Cerebellar cortex (tissue), 1 donor: ENCODE measurements at places on chromosomes 12 and 14.

- DNase-seq, result no peak
Measured at GRCh38 chr14:52267501-52268278, at the start of gene PTGDR. PTGDR (plus strand) TSS chr14:52267698; CDS start chr14:52267815, 117 bp downstream.

GRCh38 chr12:40502322-40502721 lies 189.9 kb upstream of the CNTN1 start:
- no peak for DNase-seq

DNA sequence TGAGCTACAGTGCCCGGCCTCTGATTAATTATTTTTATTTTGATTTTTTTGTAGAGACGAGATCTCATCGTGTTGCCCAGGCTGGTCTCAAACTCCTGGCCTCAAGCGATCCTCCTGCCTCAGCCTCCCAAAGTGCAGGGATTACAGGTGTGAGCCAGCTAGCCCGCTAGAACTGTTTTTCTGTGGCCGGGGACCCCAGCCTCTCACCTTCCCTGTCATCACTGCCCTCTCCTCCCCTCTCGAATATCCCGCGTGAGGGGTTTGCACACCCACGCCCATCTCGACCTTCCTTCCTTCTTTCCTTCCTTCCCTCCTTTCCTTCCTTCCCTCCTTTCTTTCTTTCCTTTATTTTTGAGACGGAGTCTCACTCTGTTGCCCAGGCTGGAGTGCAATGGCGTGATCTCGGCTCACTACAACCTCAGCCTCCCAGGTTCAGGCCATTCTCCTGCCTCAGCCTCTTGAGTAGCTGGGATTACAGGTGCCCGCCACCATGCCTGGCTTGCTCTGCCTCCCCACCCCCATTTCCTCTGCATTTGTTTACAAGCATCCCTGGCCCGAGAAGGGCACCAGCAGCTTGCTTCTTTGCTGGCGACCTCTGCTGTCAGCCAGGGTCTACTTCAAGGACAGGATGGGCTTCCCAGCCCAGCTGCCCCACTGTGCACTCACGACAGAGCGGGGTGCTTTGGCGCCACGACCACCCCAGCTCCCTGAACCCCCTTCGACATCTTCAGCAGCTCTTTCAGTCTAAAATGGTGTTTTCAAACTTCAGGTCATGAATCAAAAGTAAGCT lies 4.3 kb upstream of the TRAF3 start:
- DNase-seq, result no peak

DNA sequence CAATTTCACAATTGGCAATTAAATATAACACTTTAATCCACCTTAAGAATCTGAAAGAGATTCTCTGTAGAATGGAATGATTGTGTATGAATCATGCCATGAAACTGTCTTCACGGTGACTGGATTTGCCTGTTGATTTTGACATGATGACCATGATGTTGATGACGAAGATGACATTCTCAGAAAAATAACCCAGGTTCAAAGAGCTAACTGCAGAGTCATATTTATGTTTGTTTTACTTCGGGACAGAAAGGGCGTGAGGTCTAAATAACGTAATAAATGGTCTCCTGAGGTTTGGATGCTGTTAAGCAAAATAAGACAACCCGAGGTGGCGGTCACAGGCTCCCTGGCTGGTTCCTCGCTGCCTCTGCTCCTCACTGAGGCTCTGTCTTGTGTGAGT lies 532.0 kb downstream of the TMEM121 start:
- DNase-seq, result no peak

- DNase-seq, result no peak
Measured at GRCh38 chr12:56061982-56062381, 18.0 kb upstream of the ERBB3 start.

DNA sequence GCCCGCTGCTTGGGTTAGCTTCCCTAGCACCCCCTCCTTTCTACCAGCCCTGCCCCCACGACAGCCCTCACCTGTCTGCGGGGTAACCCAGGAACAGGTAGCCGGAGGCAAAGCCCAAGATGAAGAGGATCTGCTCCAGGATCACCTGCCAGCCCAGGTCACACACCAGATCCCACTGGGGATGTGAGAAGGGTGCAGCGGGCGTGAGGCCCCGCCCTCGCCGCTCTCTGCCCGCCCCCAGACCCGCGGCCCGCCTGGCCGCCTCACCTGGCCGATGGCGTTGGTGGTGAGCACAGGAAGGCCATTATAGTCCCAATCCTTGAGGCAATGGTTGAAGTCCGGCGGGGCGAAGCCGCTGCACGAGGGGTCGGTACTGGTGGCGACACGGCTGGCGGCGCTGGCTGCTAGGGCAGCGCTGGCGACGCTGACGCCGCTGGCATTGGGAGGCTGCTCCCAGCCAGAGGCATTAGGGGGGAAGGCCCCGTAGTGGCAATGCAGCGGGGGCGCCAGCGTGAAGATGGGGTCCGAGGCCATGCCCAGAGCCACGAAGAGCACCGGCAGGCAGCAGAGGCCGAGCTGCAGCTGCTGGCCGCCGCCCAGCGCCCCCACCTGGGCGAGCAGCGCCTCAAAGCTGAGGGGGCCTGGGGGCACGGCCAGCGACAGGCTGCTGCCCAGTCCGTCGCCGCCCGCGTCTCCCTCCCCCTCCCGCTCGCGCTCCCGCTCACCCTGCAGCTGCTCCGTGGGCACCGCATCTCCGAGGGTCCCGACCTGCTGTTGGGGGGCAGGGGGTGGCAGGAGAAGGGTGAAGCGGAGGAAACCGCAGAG lies 794 bp downstream of the SLC22A17 start:
- peak; percentile 35 for DNase-seq

DNA sequence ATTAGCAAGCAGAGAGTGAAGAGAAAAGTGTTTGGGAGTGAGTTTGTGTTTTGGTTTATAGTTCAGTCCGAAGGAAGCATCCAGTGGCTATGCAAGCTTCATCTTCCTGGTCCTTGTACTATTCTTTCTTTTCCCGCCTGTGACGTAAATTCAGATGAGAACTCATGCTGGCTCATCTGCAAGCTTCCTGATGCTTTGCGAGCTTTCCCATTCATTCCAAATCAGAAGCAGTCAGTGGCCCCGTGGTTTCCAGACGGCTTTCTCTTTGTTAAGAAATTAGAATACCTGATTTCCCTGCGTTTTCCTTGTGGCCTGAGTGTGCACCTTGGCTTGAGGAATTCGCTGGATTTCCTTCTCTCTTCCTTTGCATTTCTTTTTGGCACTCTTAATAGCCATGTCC lies 89.5 kb downstream of the TESC start:
- no peak for DNase-seq

- no peak for DNase-seq
Measured at GRCh38 chr14:65003394-65003793, 16.7 kb downstream of the FNTB start.

DNA sequence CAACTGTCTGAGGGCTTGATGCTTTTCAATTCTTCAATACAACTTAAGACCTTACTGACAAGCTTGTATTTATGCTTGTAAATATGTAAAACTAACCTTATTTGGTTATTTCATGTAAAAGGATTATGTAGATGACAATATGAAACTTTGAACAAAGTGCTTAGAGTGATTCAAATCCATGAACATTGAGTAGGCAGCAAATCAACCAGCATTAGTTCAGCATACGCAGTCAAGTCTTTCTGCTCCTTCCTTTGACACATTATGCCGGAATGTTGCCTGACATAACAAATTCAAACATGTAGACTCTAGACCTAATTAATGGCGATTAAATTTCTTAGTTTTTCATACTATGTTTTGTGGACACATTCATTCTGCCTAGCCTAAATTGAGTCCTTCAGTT lies 105.2 kb downstream of the FGD4 start:
- no peak for DNase-seq

- no peak for DNase-seq
Measured at GRCh38 chr14:104343690-104344640, 205.6 kb downstream of the KIF26A start.

DNA sequence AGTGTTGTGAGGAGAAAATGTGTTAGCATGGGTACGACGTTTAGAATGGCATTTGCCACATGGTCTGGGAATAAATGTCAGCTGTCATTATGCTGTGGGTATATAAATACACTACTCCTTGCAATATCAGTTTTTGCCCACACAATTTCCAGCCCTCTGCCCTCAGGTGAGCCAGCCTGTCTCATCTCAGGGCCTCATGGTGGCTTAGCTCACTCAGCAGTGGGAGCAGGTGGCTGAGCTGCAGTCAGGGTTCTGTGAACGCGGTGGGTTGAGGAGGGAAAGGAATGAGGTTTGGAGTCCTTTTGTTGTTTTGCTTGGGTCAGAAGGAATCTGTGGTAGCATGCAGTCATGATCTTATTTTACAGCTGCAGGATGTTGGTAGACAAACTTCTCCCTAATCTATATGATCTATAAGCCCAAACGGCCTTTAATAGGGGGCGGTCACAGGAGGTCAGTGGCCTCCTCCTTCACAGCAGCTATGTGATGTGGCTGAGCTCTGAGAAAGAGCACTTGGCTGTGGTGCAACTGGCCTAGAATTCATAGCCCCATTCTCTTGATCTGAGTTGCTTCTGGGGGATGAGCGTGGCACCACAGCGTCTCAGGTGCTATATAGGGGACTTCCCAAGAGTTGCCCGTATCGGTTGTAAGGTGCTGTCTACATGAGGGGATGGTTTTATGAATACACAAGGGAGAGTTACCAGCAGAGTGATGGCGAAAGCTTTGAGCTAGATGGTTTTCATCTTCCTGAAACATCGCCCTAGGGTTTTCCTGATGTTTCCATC lies 27.8 kb upstream of the KCNA5 start:
- DNase-seq, result no peak

DNA sequence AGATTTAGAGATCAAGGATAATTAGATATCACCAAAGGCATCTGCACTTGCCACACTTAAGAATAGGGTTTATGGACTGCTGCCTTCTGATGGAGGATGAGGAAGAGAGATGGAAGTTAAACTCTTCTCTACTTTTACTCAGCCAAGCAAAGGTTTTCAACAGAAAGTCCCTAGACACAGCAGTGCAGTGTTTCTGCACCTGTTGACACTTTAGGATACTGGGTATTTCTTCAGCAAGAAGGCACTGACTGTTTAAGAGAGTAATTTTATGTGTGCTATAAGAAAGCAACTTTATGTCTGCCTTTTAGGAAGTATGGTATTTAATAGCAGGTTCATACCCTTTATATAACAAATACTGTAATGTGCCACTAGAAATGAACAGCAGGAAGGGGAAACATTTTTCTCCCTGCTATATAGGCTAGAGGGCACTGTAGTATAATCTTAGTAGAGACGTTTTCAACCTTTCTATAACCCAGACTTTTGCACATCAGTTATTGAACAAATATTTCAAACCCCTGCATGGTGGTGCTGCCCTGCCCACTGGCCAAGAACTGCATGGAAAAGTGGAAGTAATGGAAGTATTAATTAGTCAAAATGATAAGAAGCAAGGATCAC lies 225.0 kb upstream of the GRIP1 start:
- DNase-seq, result no peak

DNA sequence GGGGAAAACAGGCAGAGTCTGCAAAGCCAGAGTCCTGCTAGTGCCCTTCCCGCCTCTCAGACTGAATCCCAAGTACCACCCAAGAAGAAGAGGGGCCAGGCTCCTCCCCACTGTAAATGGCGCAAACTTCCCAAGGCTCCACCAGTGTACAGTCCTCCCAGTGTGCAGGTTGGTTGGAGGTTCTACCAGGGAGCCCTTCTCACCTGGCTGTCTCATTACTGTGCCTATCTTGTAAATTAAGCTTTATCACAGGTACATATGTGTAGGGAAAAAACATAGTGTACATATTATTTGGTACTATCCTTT lies 189.7 kb downstream of the FSCB start:
- no peak for DNase-seq

DNA sequence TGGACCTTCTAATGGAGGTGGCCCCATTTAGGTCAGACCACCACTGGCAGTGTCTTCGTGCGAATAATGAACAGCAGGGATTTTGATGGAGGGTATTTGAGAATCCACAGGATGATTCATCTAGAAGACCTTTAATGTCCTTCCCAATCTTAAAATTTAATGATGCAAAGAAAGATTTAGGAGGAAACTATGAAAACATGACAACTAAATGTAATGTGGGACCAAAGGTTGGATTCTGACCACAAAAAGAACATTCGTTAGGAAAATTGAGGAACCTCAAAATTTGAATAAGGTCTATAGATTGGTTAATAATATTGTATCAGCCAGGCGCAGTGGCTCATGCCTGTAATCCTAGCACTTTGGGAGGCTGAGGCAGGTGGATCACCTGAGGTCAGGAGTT lies 78.2 kb upstream of the TMPO start:
- DNase-seq, result no peak

GRCh38 chr14:59816941-59817340 lies 53.6 kb downstream of the RTN1 start:
- no peak for DNase-seq

- DNase-seq, result no peak
Measured at GRCh38 chr12:42908712-42909111, 319.2 kb upstream of the PRICKLE1 start.

- DNase-seq, result no peak
Measured at GRCh38 chr14:101495827-101496775, 65.2 kb upstream of the DIO3 start.

DNA sequence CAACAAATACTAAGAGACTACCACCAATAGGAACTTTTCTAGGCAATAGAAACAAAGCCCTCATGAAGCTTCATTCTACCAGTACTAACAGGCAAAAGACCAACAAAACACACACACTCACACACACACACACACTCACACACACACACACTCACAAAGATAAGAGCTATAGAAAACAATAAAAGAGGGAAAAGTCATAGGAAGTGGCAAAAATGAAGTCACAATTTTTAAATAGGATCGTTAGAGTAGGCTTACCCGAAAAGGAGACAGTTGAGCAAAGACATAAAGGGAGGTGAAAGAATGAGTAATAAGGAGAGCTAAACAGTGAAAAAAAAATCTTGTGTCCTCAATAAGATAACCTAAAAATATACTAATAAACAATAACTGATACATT lies 66.5 kb downstream of the C2CD5 start:
- DNase-seq, result no peak

DNA sequence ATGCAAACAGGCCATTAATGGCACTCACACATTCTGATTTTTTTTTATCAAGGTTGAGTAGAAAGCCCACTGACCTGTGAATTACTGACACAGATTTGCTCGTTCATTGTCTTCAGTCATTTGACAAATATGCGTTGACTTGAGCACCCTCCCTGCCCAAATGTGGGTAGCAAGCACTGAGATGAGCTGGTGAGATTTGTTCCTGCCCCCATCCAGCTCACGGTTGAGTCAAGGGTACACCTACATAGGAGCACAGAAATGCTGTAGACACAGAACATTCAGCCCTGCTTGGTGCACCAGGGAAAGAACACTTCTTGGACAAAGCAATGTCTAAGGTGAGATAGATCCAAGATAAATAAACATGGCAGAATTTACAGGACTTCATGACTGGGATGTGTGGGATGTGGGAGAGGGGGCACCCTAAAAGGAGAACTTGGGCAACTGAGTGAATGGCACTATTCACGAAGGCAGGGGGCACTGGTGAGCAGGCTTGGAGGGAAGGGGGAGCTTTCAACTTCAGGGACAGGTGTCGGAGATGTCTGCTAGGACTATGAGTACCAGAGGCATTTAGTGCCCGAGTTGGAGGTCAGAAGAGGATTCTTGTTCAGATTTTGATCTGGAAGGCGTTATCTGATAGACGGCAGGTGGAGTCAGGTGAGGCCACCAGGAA lies 213.4 kb downstream of the VRK1 start:
- no peak for DNase-seq

- no peak for DNase-seq
Measured at GRCh38 chr12:130632642-130633041, 83.5 kb downstream of the RIMBP2 start.

GRCh38 chr12:64877363-64878004 lies 53.0 kb downstream of the TBC1D30 start:
- no peak for DNase-seq

GRCh38 chr12:48936379-48936979 lies 11.2 kb upstream of the FKBP11 start:
- DNase-seq, result peak; percentile 75
